ENCODE measurements at places on chromosomes 13 and 19.

DNA sequence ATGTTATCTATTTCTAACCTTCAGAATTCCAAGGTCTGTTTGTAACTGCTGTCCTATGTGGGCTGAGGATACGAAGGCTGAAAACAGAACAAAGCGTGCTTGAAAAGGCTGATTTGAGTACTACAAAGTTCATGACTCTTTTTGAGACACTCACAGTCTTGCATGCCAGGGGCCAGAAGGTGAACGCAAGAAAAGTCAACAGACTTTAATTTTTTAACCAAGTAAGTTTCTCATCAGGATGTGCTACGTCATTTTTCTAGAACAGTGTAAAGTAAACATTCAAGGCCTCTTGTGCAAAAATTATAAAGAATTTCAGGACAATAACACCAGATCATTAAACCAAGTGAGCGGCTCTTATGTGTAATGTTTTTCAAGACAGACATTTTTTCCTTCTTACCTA, 163.5 kb downstream of the COG6 start:
- no peak for DNase-seq

- no peak for DNase-seq
These were observed at the start of gene URAD for GRCh38 chr13:27988520-27988919. Gene URAD (minus strand): TSS chr13:27988693. CDS start chr13:27988637, 56 bp downstream.

GRCh38 chr19:48867746-48868113, 687 bp downstream of the PLEKHA4 start:
- DNase-seq: no peak

- no peak for DNase-seq
These were observed 7.9 kb downstream of the DENND1C start for GRCh38 chr19:6473647-6474046.

DNA sequence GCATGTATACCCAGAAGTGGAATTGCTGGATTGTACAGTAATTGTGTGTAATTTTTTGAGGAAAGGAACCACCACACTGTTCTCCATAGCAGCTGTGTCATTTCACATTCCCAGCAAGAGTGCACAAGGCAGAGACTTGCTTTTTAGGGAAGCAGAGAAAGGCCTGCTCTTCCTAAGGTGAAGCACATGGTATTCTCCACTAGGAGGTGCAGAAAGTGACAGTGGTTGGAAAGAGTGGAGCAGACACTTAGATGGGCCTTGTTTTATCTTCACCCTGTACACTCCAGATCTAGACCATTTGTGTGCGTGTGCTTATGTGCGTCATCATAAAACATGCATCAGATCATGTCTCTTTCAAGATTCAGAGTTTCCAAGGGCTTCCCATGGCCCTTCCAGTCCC, 35.0 kb downstream of the FAM124A start:
- no peak for DNase-seq

DNA sequence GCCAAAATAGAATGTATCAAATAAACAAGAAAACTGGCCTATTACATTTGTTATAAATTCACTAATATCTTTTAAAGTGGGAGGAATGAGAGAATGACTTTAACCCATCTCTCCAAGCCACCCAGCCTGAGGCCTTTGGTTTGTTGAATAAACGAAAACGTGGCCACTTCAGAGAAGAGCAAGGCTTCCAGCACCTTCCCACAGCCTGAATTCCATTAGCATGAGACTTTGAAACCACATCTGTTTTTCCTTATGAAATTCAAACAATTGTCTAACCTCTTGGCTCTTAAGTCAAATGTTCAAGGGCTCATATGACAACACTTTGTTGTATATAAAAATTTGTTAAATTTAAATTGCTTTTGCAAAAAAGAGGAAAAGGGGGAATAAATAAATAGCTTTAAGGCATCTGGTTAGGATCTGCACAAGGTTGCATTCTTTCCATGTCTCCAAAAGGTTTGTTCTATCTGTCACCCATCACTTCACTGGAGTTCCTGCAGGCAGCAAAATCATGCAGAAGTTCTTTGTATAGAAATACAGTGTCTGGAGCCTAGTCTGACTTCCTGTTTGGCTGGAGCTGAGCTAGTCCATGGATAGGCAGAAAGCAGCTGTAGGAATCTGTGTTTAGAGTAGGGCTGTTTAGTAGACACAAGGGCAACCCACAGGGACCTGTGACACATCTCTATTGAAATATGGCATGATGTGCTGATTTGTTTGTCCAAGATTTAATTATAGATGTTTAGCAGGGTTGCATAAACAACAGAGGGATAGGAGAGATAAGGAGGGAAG, 502.3 kb downstream of the KCTD12 start:
- DNase-seq: no peak

GRCh38 chr13:69951412-69951811, 156.2 kb upstream of the ATXN8OS start:
- DNase-seq: no peak

DNA sequence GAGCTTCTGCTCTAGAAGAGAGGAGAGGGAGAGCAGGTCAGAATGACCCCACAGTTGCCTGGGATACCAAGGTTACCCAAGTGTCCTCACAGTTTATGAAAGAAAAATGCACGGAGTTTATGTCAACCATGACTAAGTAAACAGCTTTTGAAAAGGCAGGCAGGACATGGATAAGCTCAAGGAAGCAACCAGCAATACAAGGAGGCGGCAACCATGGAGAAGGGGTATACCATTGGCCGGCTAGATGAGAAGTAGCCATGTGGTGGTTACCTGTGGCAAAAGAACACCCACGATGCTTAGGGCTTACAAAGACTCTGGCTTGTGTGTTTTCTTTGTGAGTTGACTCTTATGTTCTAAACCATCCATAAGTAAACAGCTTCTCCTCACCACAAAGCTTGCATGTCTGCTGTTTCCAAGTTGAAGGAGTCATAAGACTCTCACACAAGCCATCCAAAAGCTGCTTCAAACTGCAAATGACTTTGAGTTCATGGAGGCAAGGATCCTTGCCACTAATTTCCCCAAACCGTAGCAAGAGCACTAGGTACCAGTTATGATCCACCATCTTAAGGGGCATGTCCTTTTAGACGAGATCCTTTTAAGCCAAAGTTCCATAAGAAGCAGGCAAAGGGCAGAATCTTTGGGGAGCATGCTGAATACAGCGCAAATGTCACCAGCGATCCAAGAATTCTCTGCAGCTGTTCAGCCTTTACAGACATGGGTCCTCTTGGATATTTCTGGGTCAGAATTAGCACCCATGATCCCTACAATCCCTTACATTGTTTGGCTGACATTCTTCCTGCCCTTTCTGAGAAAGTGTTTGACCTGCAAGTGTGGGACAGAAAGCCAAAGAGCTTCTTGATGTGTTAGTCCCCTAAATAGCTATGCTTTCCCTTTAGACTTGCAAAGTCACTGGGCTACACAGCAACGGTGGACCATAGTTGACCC, 74.8 kb upstream of the IPO5 start:
- no peak for DNase-seq

DNA sequence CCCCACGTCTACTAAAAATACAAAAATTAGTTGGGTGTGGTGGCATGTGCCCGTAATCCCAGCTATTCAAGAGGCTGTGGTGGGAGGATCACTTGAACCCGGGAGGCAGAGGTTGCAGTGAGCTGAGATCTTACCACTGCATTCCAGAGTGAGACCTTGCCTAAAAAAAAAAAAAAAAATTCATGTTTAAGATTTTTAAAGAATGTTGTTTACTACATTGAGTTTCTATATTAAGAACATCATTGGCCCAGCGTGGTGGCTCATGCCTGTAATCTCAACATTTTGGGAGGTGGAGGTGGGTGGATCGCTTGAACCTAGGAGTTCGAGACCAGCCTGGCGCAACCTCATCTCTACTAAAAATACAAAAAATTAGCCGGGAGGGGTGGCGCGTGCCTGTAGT, 31.9 kb upstream of the FLT1 start:
- DNase-seq: no peak

- no peak for DNase-seq
These were observed 412.4 kb downstream of the SUCLA2 start for GRCh38 chr13:47588676-47589075.
